Karpas-422 (cell line): ENCODE measurements at places on chromosomes 7 and 10. TPM values are rescaled to one million over a fixed set of nuclear protein-coding genes. Genes with fewer than 3 reads are reported as not detected.

The MMRN2 gene
- not detected in 2 replicates for total RNA-seq

DNA sequence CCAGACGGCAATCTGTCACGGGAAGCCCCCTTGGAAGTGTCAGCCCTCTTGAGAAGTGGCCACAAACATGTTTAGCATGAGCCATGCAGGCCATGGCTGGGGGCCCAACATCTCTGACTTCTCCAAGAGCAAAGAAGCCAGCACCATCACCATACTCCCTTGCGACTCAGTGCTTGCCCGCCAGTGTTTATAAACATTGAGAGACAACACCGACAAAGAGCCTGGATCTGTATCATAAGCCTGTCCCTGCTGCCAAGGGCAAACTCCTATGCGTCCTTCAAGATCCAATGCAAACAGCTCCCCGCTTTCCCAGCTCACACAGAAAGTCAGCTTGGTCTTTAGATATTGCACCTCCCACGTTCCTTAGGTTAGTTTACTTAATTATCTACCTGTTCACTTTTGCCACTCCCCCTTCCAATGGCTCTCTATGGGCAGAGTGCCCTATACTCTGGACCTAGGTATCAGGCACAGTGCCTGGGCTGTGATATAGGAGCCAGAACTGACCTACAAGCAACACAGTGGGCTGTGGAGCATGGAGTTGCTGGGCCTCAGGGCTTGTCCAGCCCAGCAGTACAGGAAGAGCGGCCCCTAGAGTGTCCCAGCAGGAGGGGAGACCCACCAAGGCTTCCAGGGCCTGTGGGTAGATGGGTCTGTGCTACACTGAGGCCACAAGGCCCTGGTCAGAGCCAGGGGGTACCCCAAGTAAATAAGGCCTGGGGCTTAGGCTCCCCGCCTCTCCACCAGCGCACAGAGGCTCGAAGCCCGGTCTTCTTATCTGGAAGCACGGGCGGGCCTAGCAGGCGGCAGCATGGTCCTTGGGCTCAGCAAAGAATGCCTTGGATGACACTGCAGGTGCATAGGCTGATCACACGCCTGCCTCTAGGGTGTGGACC, 37.7 kb downstream of the CAMK2B start:
- no peak for DNase-seq

GRCh38 chr7:44107116-44107960, 3.2 kb downstream of the AEBP1 start:
- DNase-seq: no peak

DNA sequence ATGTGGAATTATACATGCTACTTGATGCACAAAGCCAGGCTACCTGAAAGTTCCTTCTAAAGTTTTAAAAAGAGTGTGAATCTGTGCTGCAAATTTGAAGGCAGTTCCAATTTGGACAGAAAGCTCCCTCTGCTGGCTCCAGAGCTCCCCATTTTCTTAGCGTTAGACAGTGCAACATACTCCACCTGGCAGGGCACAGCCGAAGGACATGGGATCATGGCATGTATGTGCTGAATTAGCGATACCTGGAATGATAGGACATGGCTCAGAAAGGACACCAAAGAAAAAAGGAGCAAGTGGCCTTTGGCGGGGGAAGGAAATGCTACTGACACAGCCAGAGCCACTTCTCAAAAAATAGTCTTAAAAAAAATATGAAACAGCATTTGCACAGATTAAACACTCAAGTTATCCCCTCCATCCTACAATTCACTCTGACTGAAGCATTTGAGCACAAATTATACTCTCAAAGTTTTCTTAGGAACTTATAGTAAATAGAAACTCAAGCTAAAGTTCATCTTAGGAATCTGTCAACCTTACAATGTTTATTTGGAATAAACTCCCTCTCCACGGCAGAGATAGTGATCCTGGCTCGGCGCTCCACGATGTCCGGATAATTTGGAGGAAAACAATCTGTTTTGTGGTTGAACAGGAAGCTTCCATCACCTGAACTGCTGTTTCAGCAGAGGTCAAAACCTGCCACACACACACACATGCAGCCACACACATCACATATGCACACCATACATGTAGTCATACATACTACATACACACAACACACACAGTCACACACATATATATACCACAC, 80.0 kb downstream of the C7orf25 start:
- peak; percentile 56 for DNase-seq

- DNase-seq: no peak
These were observed 34.1 kb upstream of the GUSB start for GRCh38 chr7:66016131-66016461.

DNA sequence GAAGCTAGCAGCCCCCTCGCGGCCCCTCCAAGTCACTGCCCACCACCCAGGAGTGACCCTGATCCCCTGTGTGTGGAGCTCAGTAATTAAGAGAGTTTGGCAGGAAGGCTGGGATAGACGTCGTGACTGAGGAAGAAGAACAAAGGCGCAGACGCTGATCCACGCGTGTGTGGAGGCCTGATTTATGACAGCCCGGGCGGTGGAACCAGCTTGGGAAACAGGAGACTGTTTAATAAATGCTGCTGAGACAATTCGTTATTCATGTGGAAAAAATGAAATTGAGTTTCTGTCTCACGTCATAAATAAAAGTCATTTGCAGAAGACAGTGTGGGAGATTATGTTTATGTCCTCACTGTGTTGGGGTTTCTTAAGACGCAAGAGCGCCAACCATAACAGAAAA, 130.8 kb downstream of the ELFN1 start:
- DNase-seq: no peak

DNA sequence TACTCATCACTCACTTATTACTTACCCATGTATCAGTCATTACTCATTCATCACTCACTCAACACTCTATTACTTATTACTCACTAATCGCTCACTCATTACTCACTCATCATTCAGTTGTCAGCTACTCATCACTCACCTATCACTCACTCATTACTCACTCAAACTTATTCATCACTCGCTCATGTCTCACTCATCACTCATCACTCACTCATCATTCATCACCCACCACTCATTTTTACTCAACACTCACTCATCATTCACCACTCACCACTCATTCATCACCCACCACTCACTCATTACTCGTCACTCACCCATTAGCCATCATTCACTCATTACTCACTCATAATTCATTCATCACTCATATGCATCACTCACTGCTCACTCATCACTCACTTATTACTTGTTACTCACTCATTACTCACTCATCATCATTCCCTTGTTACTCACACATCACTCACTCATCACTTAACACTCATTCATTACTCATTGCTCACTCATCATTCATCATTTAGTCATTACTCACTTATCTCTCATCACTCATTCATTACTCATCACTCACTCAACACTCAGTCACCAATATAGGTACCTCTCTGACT, 237.9 kb downstream of the ADARB2 start:
- no peak for DNase-seq
